ENCODE measurements at places on chromosomes 5 and 9.

- DNase-seq, result no peak
These were observed 222.1 kb downstream of the SYK start for GRCh38 chr9:91023741-91024140.

GRCh38 chr5:109692852-109693251, 3.1 kb downstream of the MAN2A1 start:
- no peak for DNase-seq

DNA sequence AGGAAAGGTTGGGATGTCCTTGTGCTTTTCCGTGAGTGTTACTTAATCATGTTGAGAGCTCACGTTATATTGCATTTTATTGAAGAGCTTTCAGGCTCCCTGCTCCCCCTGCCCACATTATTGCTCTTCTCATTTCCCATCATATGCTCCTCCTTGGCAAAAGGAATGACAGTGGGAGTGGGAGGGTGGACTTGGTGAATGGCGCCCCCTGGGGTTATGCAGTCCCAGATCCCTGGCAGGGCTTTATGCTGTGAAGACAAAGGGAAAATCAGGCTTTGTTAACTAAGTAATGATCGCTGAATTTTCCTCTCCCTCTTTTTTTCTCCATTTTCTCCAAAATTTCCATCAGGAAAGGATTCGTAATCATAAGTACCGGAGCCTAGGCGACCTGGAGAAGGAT, 166.6 kb downstream of the SMARCA2 start:
- no peak for DNase-seq

DNA sequence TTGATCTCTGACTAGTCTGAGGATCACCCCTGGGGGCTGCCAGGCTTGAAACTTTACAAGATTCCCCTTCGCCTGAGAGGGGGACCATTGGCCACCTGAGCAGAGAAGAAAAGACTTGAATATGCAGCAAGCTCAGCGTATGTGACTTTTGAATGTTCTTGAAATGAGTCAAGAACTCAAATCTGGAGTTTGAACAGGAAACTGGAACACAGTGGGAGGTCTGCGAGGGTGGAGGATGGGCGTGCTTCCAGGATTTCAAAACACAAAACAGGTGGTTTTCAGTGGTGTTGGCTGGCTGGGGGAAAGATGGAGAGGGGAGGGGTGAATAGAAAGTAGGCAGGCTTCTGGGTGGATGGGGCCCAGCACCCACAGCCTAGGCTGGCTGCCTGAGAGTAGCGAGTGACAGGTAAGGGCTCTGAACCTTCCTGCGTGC, 40.6 kb downstream of the TMEM174 start:
- DNase-seq, result no peak

- no peak for DNase-seq
These were observed 222.4 kb upstream of the PANK3 start for GRCh38 chr5:168801567-168801966.

GRCh38 chr9:93965830-93966577, 10.8 kb upstream of the BARX1 start:
- DNase-seq, result peak; percentile 8

- DNase-seq, result peak; percentile 55
These were observed 7.9 kb upstream of the ZFP62 start for GRCh38 chr5:180868960-180869359.

GRCh38 chr5:163350083-163350482, 87.3 kb upstream of the CCNG1 start:
- DNase-seq, result no peak

- DNase-seq, result no peak
These were observed 4.6 kb downstream of the VCAN start for GRCh38 chr5:83475935-83476814.

- DNase-seq, result no peak
These were observed 324.6 kb upstream of the TYRP1 start for GRCh38 chr9:12368569-12368968.

DNA sequence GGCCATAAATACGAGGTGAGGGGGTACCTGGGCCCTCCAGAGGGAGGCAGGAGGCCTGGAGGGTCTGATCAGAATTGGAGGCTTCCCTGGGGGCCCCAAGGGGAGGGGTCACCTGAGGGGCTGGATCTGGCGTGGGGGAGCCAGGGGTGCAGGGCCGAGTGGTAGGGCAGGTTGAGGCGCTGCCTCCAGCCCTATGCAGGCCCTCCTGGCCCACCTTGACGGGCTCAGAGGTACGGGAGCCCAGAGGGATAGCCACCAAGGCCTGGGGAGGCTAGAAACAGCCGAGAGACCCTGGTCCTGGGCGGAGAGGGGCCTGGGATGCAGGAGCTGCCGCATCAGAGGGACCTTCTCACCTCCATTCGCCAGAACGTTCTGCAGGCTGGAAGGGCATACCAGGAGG, 24.3 kb downstream of the LHX3 start:
- DNase-seq, result no peak

- DNase-seq, result no peak
These were observed 4.5 kb downstream of the NFIB start for GRCh38 chr9:14309403-14309802.

DNA sequence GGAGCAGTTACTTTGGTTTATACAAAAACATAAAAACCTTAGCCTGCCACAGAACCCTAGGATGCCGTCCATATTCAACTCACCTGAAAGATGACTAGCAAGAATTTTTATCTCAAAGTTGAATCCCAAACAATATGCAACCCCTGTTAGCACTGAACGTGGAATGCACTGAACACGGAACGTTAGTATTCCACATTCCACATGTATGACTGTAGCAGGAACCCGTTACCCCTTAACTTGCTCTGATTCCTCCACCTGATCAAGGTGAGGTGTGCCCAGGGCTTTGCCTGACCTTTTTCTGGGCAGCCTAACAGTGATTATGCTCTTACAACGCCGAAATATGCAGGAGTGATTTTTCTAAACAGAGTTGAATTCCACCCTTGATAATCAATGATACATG, 43.7 kb downstream of the AK8 start:
- no peak for DNase-seq

DNA sequence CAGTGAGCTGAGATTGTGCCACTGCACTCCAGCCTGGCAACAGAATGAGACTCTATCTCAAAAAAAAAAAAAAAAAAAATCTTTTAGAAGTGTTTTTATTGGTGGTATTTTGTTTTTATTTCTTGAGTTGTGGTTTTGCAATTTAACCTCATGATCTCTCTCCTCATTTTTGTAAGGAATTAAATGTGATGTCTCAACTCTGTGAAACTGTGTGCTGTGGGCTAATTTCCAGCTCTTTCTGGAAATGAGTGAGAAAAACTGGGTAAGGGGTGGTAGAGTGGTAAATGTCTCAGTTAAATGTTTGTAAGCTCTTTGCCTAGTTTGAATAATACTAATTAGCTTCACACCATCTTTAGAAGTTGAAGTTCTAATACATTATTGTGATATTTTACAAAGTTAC, 29.0 kb downstream of the ACO1 start:
- DNase-seq, result no peak

GRCh38 chr5:2298781-2299180, 416.1 kb upstream of the IRX4 start:
- DNase-seq, result no peak

DNA sequence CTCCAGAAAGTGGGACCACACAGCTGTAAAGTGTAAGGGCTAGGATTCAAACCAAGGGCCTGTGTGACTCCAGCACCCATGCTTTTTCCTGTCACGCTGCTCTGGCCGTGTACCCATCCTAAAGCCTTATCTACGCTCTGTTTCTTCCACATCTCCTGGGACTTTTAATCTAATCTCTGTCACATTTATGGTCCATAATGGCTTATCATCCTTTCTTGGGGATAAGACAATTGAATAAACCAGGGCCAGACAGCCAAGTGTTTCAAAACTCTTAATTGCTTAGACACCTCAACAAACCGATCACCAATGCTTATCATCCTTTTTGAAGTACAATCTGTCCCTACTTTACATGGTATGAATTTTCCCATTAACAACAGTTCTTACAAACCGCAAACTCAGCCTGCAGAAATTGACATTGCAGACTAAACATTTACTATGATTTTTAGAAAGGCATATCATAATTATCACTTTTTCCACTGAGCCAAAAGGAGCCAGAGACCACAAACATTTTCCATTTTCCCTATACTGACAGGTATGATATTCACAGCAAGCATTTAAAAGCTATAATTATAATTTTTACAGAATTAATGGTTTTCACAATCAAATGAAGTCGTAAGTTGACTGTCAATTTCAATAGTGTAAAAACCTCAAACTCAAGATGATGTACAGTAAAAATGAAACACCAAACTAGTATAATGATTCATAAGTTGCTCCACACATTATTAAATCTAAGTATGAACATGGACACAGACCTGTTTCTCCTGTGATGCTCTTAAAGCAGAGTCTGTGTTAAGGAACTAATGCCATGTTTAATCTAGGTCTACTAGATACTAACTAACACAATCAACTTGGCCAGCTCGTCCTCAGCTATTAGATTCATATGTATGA, 99.5 kb downstream of the FBXW11 start:
- DNase-seq, result no peak

DNA sequence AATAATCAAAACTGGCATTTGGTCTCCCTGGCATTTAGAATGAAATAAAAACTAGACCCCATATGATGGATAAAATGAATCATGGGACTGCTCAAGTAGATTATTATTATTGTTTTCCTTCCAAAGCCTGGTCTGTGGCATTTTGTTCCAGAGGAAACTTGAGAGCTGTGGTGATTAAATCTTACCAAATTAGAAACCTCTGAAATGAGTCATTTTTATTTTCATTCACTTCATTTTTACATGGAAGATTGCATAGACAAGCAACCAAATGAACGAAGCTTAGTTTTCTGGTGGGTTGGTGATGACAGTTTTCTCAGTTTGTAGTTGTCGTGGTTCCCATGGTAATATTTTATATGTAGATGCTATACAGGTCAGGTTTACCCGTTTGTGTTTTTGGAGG, 23.4 kb downstream of the PAM start:
- no peak for DNase-seq

DNA sequence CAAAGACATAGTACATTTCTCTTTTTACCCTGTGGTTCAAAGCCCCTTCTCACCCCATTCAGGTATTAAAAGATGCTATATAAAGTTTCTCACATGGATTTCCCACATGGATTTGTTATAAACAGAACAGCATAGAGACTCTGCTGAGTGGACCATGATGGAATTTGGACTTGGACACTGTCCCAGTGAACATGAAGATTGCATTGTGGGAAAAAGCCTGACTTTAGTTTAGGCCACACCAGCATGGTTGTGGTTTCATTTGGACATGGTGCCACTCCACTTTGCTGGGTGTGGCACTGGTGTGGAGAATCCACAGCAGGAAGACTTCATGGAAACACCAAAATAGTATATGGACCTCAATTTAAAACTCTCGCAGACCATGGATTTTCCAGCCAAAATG, 124.6 kb downstream of the ARHGAP26 start:
- no peak for DNase-seq

- no peak for DNase-seq
These were observed 33.9 kb upstream of the TRIO start for GRCh38 chr5:14109041-14109747.

DNA sequence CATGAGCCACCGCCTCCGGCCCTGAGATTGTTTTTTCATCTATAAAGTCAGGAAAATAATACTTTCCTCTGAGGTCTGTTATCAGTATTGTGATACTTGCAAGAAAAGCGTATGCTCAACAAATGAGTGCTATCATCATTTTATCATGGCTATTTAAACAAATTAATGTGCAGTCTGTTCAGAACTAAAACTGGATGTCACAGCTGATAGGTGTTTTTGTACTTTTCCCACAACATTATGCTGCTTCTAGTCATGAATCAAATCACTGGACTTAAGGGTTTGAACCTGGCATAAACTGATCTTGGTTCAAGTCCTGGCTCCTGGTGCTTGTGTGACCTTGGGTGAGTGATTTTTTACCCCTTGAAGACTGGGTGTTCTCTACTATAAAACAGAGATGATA, 21.4 kb upstream of the PHF19 start:
- no peak for DNase-seq

DNA sequence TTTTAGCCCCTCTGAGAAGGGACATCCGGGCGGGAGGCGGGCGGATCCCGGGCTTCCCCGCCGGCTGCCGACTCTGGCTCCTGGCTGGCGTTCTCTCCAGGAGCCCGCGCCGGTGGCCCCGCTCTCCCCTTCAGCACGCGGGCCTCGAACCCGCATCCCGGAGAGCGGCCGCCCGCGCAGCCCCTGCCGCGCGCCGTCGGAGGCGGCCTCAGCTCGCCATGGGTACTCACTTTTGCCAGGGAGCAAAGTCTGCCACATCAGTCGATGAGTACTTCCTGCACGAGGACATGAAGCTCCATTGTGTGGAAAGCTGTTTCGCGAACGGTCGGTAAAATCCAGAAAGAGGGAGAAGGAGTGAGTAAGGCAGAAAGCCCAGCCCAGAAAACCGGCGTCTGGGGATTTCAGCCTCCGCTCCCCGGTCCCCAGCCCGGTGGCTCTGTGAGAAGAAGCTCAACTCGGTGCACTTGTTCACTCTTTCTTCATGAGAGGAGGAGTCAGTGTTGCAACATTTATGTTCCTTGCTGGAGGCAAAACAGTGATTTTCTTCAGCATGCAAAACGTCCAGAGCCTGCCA, at the start of gene PRLR:
PRLR (minus strand) TSS at position 450 of the 574 bp plus-strand sequence. CDS start 140,867 bp downstream, outside the sequence.
- no peak for DNase-seq

DNA sequence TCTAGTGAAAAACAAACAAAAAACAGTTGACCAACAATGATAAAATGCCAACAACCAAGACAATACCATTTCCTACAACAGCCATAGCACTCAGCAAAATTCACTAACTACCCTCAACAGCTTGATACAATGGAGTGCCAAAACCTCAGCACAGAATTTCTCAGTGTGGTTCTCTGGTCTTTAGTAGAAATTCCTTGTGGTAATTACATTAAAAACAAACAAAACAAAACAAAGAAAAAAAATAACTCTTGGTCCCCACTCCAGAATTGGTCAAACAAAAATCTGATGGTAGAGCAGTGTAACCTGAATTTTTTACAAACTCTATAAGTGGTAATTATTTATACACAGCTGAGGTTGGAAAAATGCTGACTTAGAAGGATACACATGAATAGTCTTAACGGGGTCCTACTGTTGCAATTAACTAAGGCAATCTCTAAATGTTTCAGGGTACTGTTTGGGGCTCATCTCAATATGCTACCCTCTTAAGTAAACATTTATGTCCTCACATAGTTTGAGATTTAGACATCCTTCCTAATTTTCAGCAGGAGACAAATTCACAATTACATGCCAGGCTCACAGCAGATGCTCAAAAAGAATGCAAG, 13.8 kb downstream of the CSNK1A1 start:
- DNase-seq, result no peak

GRCh38 chr5:170280011-170280493, 17.5 kb downstream of the LCP2 start:
- no peak for DNase-seq

GRCh38 chr5:5929291-5930020, 448.9 kb downstream of the MED10 start:
- DNase-seq, result no peak

DNA sequence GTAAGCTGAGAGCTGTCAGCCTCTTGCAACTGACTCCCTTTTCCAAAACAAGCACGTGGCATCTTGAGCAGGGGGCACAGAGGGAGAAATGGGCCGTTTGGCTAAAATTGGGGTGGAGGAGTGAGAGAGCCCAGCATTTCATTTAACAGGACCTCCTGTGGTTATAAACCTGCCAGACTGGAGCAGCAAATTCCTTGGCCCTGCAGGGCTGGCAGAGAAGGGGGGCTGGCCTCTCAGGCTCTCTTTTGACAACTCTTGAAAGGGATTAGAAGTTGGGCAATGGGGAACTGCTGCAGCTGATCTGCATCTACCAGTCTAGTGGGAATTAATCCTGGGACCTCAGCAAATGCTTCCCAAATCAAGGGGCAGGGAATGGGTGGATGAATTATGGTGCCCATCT, 7.2 kb upstream of the POU4F3 start:
- DNase-seq, result no peak

GRCh38 chr9:89528131-89528530, 30.2 kb upstream of the SEMA4D start:
- no peak for DNase-seq

All from CD8-positive, alpha-beta T cell (primary cell).